ENCODE measurements at places on chromosomes 3 and 15.

DNA sequence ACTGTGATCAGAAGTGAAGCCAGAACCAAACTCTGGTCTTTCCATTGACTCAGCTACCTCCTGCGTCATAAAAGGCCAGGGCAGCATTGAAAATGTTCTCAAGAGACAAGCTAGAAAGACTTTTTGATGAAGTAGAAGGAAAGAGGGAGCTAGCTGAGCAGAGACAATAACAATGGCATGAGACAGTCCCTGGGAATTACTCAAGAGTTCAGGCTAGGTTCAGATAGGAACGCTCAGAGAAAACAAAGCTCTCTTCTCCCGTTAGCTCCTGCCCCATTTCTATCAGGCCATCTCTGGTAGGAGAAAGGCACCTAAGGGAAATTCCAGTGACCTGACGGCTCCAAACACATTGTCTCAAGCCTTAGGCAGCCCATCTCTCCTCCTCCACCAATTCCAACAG, 7.0 kb upstream of the OXTR start:
- no peak for DNase-seq

- no peak for DNase-seq
Measured at GRCh38 chr3:53132347-53132746, 2.1 kb upstream of the RFT1 start.

DNA sequence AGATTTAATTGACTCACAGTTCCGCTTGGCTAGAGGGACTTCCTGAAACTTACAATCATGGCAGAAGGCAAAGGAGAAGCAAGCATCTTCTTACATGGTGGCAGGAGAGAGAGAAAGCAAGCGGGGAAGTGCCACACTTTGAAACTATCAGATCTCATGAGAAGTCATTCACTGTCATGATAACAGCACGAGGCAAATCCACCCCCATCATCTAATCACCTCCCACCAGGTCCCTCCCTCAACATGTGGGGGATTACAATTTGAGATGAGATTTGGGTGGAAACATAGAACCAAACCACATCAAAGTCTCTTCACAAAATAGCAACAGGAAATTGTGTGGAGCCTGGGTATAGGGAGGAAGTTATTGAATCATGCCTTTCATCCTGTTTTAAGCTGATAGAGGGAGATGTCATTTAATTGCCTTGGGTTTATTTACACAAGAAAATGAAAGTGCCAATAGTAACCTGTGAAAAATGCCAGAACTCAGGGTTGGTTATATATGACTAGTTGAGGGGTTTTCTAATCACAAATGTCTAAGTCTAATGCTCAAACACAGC, 624.8 kb upstream of the LMCD1 start:
- DNase-seq = no peak

GRCh38 chr3:143083781-143084180, 35.8 kb upstream of the CHST2 start:
- no peak for DNase-seq

DNA sequence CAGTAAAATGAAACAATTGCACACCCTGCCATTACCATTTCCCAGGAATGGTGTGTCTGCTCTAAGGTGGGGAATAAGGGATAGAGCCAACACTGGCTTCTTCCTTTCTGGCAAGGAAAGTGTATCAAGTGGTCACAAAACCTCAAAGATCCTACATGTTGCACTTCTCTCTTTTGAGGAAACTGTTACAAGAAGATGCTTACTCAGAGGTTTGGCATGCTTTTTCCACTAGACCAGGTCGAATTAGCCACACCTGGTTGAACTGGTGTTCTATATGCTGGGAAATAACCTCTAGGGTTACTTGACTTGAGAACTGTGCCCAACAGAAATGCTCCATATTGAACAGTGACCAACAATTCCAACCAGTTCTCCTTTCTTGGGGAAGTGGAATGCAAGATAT, 102.9 kb downstream of the LRRN1 start:
- no peak for DNase-seq

DNA sequence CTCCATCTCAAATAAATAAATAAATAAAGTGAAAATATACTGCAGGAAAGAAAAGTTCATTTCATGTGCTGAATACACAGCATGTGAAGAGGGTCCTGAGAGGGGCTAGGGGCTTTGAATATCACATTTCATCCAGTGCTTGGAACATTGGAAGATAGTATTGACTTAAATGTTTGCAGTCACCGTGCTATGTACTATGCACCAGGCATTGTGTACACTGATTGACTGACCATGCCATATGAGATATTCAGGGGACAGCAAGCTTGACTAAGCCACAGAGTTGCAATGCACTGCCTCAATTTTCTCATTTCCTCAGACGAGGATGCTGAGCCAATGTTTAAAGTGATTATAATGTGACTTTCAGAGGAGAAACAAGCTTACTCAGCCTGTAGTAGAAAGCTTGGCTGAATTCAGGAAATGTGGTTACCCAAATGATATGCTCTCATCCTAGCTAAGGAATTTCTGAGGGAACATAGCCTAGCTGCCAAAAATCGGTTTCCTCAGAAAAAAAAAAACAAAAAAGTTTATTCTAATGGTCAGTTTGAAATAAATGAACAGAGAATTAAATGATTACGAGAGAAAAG, 557.9 kb downstream of the FGF12 start:
- no peak for DNase-seq

- no peak for DNase-seq
Measured at GRCh38 chr15:67755936-67756335, 69.4 kb upstream of the SKOR1 start.
